ENCODE measurements at places on chromosomes 6 and 20. TPM values are rescaled to one million over a fixed set of nuclear protein-coding genes. Genes with fewer than 3 reads are reported as not detected.

- no peak for DNase-seq
- no peaks in the 10 kb centered on the region for H3K27me3 ChIP-seq
- H3K4me1 ChIP-seq: peaks cover 20% of the 10 kb centered on the region
- H3K27ac ChIP-seq: no peak overlapping the region
Observed at GRCh38 chr6:4794140-4794707, 18.0 kb downstream of the CDYL start.

Gene TSBP1
- not detected for total RNA-seq

GRCh38 chr6:25217829-25218228, 61.3 kb upstream of the CARMIL1 start:
- H3K36me3 ChIP-seq: no peaks in the 10 kb centered on the region
- no peak overlapping the region for H3K27ac ChIP-seq
- no peak overlapping the region for H3K4me3 ChIP-seq
- H3K27me3 ChIP-seq: no peaks in the 10 kb centered on the region
- DNase-seq: no peak

DNA sequence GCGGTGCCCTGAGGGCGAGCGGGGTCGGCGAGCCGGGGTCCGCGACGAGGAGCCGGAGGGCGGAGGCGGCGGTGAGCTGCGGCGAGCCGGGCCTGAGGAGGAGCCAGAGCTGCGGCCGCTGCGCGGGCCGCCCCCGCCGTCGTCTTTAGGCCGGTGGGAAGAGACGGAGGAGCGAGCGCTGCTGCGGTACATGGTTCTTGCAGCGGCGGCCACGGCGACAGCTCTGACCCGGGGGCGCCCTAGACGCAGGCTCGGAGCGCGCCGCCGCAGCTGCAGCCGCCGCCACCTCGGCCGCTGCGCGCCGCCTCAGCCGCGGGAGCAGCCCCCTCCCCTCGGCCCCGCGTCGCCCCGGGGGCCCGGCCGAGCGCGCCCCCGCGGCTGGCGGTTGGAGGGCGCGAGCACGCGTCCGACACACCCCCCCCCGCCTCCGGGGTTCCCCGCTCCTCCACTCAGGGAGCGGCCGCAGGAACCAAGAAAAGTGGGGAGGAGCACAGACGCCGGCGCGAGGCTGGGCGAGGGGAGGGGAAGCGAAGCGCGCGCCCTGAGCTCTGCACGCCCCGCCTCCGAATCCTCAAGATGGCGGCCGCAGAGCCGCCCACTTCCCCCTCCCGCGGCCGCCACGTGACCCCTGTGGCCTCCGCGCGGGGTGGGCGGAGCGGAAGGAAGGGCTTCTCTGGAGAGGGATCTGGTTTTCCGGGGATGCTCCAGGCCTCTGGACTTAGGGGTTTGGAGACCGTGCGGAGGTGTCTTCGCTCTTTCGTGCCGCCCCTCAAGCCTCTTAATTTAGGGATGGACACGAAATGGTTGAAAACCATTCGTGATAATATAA, at the start of gene ZNF318:
Gene ZNF318 (minus strand): TSS at position 474 of the 829 bp plus-strand sequence. CDS start 282 bp downstream, at position 192.
- peaks cover 8% of the 10 kb centered on the region for H3K36me3 ChIP-seq
- H3K27me3 ChIP-seq: no peaks in the 10 kb centered on the region
- H3K4me3 ChIP-seq: peak within 1 kb of the TSS; percentile 83
- DNase-seq: peak; percentile 93
- H3K4me1 ChIP-seq: peaks cover 24% of the 10 kb centered on the region
- peak within 1 kb of the TSS; percentile 94 for H3K27ac ChIP-seq

GRCh38 chr6:141548966-141549365, 583.8 kb upstream of the GJE1 start:
- H3K4me1 ChIP-seq: peaks cover 5% of the 10 kb centered on the region
- no peak for DNase-seq
- no peak overlapping the region for H3K27ac ChIP-seq
- no peak overlapping the region for H3K4me3 ChIP-seq

GRCh38 chr20:32697608-32698007, 23.9 kb upstream of the C20orf203 start:
- peaks cover 12% of the 10 kb centered on the region for H3K4me1 ChIP-seq
- no peak for DNase-seq
- no peaks in the 10 kb centered on the region for H3K27me3 ChIP-seq
- H3K4me3 ChIP-seq: no peak overlapping the region
- H3K36me3 ChIP-seq: peaks cover 16% of the 10 kb centered on the region

DNA sequence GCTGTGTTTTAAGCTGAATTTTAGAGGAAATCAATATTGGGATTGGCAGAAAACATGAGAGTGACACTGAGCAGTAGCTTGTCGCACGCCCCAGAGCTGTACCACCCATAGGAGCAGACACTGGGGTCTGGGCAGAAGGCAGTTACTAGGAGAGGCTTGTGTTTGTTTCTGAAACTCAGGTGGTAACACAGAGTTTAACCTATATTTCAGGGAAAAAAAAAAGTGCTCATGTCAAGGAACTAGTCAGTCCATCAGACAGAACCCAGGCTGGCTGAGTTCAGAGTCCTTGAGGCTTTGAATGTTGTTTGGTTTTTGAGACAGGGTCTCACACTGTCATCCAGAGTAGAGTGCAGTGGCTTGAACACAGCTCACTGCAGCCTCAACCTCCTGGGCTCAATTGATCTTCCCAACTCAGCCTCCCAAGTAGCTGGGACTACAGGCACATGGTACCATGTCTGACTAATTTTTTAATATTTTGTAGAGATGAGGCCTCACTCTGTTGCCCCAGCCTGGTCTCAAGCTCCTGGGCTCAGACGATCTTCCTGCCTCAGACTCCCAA, 6.6 kb downstream of the SLC22A1 start:
- H3K27ac ChIP-seq: no peak overlapping the region
- no peaks in the 10 kb centered on the region for H3K4me1 ChIP-seq
- DNase-seq: no peak
- H3K27me3 ChIP-seq: no peaks in the 10 kb centered on the region
- peaks cover 12% of the 10 kb centered on the region for H3K36me3 ChIP-seq

- peaks cover 4% of the 10 kb centered on the region for H3K36me3 ChIP-seq
- H3K27me3 ChIP-seq: no peaks in the 10 kb centered on the region
- DNase-seq: no peak
- H3K4me3 ChIP-seq: no peak overlapping the region
Observed at GRCh38 chr6:80442366-80442765, 335.9 kb downstream of the BCKDHB start.

- DNase-seq: no peak
- no peak overlapping the region for H3K27ac ChIP-seq
- H3K4me3 ChIP-seq: no peak overlapping the region
- no peaks in the 10 kb centered on the region for H3K27me3 ChIP-seq
- no peaks in the 10 kb centered on the region for H3K4me1 ChIP-seq
- H3K36me3 ChIP-seq: no peaks in the 10 kb centered on the region
Observed at GRCh38 chr6:107144666-107145065, 29.4 kb upstream of the BEND3 start.

DNA sequence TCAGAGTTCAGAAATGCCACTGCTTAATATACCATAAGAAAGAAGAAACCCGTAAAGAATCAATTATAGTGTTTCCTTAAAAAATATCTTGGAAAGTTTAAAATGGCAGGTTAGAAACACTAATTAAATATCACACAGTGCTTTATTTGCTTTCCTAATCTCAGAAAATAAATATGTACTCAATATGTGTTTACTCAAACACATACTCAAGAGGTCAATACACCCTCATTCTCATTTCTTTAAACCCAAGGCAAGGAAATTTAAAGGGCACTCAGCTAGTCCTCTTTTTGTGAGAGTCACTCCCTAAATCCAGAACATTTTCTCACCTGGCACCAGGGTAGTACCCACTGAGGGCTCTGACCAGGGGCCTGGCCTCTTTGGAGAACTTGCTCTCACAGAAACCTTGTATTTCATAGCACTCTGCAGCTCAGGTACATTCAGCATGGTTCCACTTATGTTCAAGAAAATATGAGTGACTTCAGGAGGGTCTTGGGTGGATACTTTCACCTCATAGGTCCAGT, 38.2 kb downstream of the ROS1 start:
- no peak for DNase-seq
- no peaks in the 10 kb centered on the region for H3K36me3 ChIP-seq
- H3K27ac ChIP-seq: no peak overlapping the region
- peaks cover 15% of the 10 kb centered on the region for H3K27me3 ChIP-seq
- H3K4me3 ChIP-seq: no peak overlapping the region
- no peaks in the 10 kb centered on the region for H3K4me1 ChIP-seq

DNA sequence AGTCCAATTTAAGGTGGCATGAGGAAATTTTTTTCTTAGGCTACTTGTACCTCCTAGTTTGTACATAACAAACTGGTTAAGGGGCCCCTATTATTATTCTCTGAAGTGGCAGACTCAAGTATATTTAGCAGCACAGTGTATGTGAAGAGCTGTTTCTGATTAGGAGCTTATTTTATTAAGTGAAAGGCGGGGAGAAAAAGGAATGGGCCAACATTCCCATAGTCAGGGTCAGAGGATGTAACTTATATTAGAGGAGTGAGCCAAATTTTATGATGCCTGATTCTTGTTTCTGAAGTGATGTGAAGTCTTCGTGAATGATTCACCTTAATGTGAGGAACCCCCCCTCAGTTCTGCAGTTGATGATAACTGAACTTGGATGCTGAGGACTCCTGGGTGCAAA, 2.8 kb downstream of the HECA start:
- H3K27me3 ChIP-seq: no peaks in the 10 kb centered on the region
- H3K36me3 ChIP-seq: peaks cover 4% of the 10 kb centered on the region
- peak overlapping the region; percentile 87 for H3K4me3 ChIP-seq
- H3K4me1 ChIP-seq: peaks cover 25% of the 10 kb centered on the region
- no peak for DNase-seq
- peak overlapping the region; percentile 51 for H3K27ac ChIP-seq

Gene RAET1E
- not detected for total RNA-seq

All from mesothelial cell of epicardium (in vitro differentiated cells).